ENCODE measurements at places on chromosomes 11 and 22.
A peak's percentile ranks its signal among the peaks of the same experiment; 100 is the strongest.

DNA sequence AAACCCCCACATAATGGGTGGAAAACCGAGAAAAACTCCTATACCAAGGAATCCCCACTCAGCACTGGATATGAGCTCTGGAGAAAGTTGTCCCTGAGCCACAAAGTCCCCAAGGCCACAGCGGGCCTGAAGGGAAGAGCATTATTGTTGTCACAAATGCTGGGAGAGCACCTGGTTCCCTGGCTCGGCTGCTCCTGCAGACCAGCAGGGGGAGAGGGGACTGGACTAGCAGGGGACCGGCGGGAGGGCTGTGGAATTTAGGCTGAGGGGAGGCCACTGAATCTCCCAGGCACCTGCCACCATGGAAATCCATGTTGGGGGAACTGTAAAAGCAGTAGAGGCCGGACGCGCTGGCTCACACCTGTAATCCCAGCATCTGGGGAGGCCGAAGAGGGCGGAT, 7.0 kb downstream of the PC start:
- DNase-seq, result no peak

GRCh38 chr11:68837583-68838571, 3.8 kb downstream of the CPT1A start:
- DNase-seq, result no peak

- DNase-seq, result peak; percentile 43
Observed at GRCh38 chr22:36756031-36756430, 19.9 kb downstream of the IFT27 start.

- peak; percentile 87 for DNase-seq
Observed at GRCh38 chr11:2092956-2093412, 46.2 kb downstream of the IGF2 start.

DNA sequence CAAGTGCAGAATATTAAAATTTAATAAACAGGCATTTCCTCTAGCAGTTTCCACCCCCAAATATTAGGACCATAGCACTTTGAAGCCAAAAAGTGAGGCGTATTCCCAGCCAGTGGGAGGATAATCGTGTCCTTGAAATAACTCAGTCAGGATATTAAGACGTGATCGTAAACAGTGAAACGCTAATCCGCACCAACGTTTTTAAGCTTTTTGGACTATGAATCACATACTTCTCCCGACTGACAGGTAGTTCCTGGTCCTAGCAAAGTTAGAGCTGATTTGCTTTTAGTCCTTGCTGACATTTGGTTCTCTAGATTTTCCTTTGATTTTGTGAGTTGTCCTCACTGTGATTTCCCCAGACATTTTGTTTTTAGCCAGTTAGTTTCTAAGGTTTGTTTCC, 197.1 kb upstream of the ARHGAP20 start:
- DNase-seq, result no peak

- no peak for DNase-seq
Observed at GRCh38 chr11:4610258-4610935, 2.4 kb upstream of the TRIM68 start.

DNA sequence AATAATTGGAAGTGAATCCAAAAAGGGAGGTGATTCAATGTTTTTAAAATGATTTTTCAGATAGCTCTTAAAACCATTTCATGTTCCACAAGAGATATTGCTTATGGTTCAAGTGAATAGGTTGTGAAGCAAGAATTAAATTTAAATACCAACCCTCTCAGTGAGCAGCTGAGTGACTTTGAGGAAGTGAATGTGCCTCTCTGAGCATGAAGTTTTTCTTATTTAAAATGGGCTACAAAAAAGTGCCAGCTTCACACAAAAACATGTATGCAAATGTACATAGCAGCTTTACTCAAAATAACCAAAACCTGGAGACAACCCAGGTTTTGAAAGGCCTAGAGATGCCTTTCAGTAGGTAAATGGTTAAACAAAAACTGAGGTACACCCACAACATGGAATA, 35.5 kb upstream of the GAB4 start:
- DNase-seq, result no peak

GRCh38 chr11:75351541-75351790, at the start of gene ARRB1:
ARRB1 (minus strand) TSS chr11:75351661; CDS start chr11:75351607, 54 bp downstream.
- DNase-seq, result no peak

- DNase-seq, result peak; percentile 50
Observed at GRCh38 chr22:40400159-40400558, 29.8 kb downstream of the SGSM3 start.

- DNase-seq, result no peak
Observed at GRCh38 chr11:61149624-61150615, 11.3 kb downstream of the VPS37C start.

DNA sequence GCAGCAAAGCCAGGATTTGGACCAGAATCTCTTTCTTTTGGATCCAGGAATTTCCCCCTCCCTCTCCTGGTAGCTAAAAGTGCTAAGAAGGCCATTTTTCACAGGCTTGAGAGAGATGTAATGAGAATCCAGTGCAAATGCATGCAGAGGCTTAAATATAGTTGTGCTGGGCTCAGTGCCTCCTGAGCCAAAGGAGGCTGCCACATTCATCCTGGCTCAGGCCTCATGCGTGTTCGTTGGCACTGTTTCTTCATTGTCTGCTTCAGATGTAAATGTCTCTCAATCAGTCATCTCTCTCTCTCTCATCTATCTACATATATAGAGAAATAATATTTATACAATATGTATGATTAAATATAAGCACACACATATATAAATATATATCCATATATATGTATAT, 83.6 kb downstream of the INSC start:
- DNase-seq, result no peak

GRCh38 chr11:26847459-26847858, 125.6 kb upstream of the SLC5A12 start:
- DNase-seq, result no peak

DNA sequence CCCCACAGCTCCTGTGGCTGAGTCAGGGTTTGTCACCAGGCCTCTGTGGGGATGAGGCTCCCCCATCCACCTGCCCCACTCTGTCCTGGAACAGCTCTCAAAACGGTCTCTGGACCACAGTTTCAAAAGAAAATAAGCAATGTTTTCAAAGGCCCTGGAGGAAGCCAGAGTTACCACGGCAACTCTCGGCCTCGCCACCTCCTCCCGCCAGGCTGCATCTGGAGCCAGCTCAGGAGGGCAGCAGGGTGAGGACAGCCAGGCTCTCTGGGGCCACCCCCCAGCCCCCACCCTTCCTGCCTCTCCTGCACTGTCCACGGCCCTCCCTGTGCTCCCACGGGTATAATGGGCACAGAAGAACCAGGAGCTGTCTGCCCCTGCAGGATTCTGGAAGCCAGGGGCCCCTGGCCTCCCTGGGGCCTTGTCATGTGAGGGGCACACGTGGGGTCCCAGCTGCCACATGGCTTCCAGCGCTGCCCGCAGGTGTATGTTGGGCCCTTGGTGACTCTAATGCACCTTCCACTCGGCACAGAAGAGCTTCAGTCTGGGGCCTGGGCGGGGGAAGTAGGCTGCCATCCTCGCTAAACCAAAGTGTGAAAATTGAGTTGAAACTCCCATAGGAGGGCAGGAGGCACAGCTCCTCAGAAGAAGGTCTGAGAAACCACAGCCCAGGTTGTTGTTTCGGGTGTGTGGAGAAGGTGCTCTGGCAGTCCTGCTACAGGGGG, 10.3 kb downstream of the CD81 start:
- no peak for DNase-seq

DNA sequence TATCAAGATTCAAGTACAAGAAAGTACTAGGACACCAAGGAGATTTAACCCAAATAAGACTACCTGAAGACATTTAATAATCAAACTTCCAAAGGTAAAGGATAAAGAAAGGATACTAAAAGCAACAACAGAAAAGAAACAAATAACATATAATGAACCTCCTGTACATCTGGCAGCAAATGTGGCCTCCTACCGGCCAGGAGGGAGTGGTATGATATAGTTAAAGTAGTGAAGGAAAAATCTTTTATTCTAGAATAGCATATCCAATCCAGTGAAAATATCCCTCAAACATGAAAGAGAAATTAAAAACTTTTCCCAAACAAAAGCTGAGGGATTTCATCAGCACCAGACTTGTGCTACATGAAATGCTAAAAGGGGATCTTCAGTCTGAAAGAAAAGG, 104.7 kb upstream of the GUCY1A2 start:
- DNase-seq, result no peak
